K562 (cell line): ENCODE measurements at places on chromosomes 16 and 17. TPM values are rescaled to one million over a fixed set of nuclear protein-coding genes. Genes with fewer than 3 reads are reported as not detected.

TNFRSF17 gene
- polyA plus RNA-seq: not detected in 2 replicates

OR3A3 gene
- not detected in 2 replicates for polyA plus RNA-seq

GNGT2 gene
- not detected in 2 replicates for polyA plus RNA-seq

SLC5A10 gene
- polyA plus RNA-seq: 0.03 and 0.05 TPM in 2 replicates

TBC1D3K gene
- polyA plus RNA-seq: 0.09 TPM in 1 of 2 replicates, not detected in the other
